Kasumi-1 (cell line): ENCODE measurements at places on chromosomes 16 and 17.

DNA sequence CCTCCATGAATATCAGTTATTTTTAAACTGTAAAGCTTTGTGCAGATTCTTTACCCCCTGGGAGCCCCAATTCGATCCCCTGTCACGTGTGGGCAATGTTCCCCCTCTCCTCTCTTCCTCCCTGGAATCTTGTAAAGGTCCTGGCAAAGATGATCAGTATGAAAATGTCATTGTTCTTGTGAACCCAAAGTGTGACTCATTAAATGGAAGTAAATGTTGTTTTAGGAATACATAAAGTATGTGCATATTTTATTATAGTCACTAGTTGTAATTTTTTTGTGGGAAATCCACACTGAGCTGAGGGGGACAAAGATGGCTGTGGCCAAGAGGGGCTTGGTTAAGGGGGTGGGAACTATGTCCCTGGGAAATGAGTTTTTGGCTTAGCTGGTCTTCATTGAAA lies 2.3 kb downstream of the CCL11 start:
- DNase-seq, result no peak

DNA sequence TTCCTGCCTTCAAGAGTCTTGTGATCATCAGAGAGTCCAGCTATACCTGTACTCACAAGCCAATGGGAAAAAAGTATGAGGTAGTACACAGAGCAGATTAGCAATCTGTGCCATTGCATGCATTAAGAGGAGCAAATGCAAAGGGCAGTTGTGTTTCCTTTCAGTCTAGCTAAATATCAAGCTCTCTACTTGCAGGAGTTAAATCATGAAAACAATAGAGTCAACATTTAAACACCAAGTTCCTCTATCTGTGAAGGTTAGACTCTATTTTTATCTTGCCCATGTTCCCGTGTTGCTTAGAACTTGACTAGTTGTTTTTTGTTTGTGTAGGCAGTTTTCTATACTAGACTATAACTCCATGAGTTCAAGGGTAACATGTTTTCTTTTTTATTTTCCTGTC lies 4.7 kb upstream of the FAM20A start:
- no peak for DNase-seq

- peak; percentile 67 for DNase-seq
Observed at GRCh38 chr16:20849589-20850390, 43.5 kb downstream of the REXO5 start.

GRCh38 chr16:28923652-28924398 lies 1.2 kb downstream of the RABEP2 start:
- DNase-seq, result no peak

- DNase-seq, result no peak
Observed at GRCh38 chr16:12300945-12301500, 324.5 kb downstream of the SNX29 start.

DNA sequence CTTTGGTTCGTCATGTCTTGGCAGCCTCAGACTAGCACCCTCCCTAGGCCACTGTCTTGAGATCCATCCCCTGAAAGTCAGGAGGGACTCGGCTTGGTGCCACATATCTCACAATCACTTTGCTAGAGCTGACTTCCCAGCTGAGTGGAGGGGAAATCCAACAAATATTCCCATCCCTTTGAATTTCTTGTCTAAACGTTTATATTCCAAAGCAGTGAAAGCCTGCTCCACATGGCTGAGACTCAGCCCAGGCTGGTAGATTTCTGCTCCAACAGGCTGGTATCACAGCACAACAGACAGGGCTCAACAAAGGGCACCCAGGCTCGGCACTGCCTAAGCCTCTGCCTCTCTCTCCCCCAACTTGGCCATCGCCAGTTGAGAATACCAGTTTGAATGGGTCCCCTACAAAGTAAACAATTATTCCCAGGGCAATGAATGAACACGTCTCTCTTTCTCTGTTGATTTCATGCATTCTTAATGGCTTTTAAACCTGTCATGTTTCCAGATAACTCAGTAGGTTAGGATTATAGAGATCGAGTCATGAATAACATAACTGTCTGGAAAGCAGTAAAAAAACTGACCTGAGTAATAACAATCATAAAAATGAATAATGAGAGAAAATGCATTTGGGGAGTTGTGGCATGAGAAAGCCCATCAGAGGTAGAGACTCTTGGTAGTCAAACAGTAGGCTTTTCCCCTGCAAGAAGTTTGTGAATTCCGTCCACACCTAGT lies 1.0 kb downstream of the KRT13 start:
- no peak for DNase-seq
